ENCODE measurements at places on chromosomes 11 and 22. TPM values are rescaled to one million over a fixed set of nuclear protein-coding genes. Genes with fewer than 3 reads are reported as not detected.
A peak's percentile ranks its signal among the peaks of the same experiment; 100 is the strongest.

Gene PLEKHB1
- polyA plus RNA-seq, result 14.3 TPM

Gene KREMEN1
- 9.0 TPM for polyA plus RNA-seq

Gene VPREB1
- not detected for polyA plus RNA-seq

Gene RASSF7
- polyA plus RNA-seq, result 130 TPM

Gene HSPB2
- 0.19 TPM for polyA plus RNA-seq

DNA sequence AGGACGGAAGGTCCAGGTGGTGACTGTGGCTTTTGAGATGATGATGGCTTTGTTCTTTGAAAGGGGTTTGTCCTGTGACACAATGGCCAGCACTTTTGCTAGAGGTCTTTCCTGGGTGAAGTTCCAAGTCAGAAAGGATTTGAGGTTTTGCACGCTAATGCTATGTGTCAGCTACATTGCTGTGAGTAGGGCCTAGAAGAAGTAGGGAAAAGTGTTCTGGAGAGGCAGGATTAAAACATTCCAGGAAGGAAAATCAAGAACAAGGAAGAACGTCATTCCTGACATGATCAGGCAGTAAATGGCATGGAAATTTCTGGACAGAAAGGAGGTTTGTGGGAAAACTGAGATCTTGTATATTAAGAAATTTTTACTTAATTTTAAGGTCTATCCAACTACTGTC lies 290.7 kb downstream of the NTM start:
- no peak for DNase-seq

DNA sequence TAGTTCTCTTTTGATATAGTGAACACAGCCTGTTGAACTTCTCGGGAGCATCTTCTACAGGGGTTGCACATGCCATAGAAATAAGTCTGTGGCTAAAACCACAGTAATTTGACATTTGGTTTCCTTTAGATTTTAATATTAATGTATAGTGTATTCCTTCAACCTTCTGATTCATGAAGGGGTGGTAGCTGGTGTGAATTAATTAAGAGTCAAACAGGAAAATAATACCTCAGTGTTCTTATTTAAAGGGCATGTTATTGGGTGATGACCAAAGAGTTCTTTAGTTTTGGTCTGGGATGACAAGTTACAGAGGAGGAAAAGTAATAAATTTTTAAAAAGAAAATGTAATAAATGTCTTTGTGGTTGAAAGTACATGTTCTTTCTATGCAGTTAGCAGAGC lies 86.8 kb downstream of the PDHX start:
- DNase-seq, result no peak

DNA sequence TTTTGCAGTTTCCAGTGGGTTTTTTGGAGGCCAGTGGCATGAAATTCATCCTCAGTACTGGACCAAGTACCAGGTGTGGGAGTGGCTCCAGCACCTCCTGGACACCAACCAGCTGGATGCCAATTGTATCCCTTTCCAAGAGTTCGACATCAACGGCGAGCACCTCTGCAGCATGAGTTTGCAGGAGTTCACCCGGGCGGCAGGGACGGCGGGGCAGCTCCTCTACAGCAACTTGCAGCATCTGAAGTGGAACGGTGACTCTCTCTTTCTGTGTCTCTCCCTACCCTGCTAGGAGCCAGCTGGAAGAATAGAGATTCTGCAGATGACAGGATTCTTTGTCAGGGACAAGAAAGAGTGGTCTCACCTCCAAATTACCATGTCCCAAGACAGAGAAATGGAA lies 25.5 kb downstream of the EHF start:
- DNase-seq, result no peak

GRCh38 chr11:107999759-108000455 lies 8.8 kb upstream of the CUL5 start:
- peak; percentile 71 for DNase-seq

DNA sequence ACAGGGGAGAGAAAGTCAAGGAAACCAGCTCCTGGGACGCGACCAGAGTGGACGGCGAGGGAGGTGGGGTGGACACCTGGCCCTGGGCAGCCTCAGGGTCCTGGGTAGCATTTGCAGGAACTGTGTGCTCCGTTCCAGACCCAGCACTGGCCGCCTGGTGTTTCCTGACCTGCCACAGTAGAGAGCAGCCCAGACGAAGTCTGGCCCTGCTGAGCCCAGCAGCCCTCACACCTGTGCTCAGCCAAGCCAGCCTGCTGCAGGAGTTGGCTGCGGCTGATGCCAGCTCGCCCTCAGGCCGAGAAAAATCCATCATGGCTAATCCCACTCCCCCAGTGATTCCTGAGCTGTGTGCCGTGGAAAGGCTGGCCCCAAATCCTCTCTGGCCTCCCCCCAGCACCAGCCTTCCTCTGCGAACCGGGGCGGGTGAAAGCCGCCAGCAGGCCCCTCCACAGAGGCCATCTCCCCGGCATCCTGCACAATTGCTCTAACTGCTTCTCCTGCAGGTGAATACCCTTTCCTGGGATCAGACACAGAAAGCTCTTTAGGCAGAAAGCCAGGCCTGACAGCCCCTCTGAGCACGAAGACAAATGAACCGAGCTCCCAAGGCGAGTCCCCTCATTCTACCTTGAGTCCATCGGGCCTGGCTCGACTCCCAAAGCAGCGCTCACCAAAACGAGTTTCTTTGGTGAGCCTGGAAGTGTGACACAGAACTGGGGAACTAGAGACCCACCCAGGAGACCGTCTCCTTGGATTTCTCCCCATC lies 88.6 kb downstream of the RTL6 start:
- no peak for DNase-seq

- no peak for DNase-seq
Observed at GRCh38 chr11:68678031-68678441, 6.3 kb upstream of the GAL start.

DNA sequence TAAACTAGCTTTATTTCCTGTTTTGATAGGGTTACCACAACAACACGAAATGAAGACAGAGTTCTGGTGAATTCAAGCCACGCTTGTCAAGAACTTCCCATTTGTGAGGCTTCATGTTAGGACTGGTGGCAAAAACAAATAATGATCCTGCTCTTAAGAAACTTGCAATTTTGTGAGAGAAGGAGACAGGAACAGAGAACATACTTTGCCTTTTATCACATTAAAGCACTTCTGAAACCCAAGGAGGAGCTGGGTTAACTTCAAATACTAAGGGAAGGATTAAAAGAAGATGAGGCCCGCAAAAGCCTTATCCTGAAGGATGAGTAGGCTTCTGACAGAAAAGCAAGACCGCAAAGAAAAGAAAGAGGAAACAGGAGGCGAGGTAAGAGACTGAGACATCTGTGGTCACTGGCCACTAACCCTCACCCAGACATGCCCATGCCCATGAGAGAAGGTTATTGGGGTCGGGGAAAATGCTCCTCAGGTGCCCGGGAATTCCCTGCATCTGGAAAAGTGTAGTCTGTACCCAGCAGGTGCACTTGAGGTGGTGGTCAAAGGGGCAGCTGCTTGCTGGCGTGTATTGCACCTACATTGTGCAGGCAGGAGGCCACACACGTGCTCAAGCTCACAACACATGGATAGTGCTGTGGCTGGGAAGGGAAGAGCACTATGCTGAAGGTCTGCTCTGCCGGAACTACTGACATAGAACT lies 50.5 kb downstream of the MAPK1 start:
- peak; percentile 36 for DNase-seq

DNA sequence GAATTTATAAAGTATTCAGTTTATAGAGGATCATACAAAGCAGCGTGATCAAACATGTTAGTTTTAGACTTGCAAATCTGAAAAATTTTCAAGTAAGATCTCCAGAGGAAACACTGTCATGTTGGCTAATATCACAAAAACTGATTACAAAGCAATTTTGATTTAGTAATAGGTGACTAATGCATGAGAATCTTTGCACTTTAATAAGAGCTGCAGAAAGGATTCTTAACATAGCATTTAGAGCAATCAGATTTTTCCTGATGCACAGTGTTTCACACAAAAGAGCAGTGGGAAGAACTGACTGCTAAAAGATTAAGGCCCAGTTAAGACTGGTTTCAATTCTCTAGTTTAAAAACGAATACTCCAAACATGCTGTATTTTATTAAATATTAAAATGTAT lies 321.2 kb downstream of the GUCY1A2 start:
- DNase-seq, result peak; percentile 4

- DNase-seq, result no peak
Observed at GRCh38 chr11:11173316-11174025, 179.6 kb downstream of the CSNK2A3 start.

GRCh38 chr11:20337526-20338154 lies 25.9 kb upstream of the HTATIP2 start:
- peak; percentile 54 for DNase-seq

All from hepatocyte (in vitro differentiated cells).